Brain pericyte (primary cell): ENCODE measurements at places on chromosomes 13 and 19.

DNA sequence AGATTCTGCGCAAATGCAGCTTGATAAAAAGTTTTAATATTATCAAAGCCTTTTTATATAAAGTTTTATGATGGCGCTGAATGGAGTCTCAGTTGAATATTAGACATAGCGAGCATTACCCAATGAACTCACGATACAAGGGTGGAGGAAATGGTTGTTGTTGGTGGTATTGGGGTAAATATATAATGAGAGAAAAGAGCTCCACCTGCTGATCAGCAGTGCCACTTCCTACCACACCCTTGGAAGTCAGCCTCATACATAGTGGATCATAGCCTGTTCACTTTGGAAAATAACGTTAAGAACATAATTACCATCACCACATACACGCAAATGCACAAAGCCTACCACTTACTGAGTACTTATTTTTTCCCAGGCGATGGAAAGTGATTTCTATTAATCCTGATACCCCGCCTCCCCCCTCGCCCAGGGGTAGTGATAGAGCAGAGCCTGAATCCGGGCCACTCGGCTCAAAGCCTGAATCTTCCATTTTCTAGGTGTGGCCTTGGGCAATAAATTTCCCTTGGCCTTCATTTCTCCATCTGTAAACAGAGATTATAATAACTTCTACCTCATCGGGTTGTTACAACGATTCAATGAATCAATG, 358.3 kb downstream of the KLF5 start:
- DNase-seq = no peak

- peak; percentile 51 for DNase-seq
These were observed 129.8 kb downstream of the DLEU7 start for GRCh38 chr13:50713523-50714248.

- DNase-seq = no peak
These were observed 264.4 kb upstream of the KLF12 start for GRCh38 chr13:74398599-74398998.

DNA sequence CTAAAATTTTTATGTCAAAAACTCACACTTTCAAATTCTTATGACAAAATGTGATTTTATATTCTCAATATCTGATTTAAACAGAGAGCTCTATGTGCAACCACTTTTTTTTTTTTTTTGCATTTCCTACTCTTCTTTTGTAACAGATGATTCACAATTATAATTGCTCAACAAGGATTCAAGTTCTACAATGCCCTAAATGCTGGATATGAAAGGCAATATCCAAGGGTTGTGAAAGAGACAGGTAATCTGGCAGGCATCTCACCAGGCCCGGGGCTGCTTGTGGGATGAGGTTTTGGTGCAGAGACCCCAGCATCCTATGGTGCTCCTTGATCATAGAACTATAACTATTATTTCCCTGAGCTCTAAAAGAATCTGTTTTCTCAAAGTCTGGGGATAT, 363.6 kb upstream of the NBEA start:
- DNase-seq = no peak
